ENCODE measurements at places on chromosomes 2 and 18.

DNA sequence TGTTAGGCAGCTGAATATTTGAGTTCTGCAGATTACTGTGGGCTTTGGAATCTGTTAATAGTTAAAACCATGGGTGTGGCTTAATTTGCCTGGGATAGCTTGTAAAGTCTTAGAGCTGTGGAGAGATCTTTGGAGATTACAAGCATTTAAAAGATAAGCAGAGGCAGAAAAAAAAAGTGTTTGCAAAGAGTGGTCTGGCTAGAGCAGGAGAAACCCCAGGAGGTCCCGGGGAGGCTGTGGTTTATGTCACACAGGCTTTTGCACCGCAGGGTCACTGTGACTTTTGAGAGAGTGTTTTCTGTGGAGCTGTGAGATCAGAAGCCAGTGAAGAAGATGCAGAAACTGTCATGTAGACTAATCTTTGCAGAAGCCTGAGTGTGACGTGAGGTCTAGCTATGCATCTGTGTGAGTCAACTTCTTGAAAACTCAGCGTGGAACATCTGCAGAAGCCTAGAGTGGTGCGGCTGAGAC, 49.0 kb downstream of the SETBP1 start:
- DNase-seq = no peak

GRCh38 chr2:217367464-217367863, 507.6 kb upstream of the TNP1 start:
- peak; percentile 53 for DNase-seq

- no peak for DNase-seq
Observed at GRCh38 chr2:202317080-202317857, 51.7 kb downstream of the NOP58 start.

DNA sequence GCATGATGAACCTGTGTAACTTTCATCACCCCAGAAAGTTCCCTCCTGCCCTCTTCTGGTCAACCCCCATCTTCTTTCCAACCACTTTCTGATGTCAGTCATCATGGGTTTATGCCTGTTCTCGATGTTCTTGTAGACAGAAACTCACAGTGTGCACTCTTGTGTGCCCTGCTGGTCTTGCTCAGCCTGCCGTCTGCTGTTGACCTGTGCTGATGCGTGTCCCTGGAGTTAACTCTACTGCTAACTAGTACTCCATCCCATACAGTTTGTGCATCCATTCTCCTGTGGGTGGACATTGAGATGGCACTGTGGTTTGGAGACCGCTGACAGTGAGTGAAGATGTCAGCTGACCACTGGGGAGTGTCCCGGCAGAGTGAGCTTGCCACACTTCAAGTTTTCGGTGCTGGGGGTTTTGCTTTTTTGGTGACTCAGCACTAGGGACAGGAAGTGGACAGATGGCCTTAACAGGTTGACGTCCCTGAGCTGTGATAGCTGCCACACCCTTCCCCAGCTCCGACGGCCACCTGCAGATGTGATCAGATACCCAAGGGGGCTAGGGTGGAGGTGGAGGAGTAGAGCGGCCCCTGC, 14.8 kb downstream of the KLHL29 start:
- no peak for DNase-seq

GRCh38 chr2:203789618-203790017, 78.0 kb upstream of the CTLA4 start:
- peak; percentile 84 for DNase-seq

GRCh38 chr2:175154661-175155082, 13.3 kb downstream of the ATF2 start:
- DNase-seq = peak; percentile 10

DNA sequence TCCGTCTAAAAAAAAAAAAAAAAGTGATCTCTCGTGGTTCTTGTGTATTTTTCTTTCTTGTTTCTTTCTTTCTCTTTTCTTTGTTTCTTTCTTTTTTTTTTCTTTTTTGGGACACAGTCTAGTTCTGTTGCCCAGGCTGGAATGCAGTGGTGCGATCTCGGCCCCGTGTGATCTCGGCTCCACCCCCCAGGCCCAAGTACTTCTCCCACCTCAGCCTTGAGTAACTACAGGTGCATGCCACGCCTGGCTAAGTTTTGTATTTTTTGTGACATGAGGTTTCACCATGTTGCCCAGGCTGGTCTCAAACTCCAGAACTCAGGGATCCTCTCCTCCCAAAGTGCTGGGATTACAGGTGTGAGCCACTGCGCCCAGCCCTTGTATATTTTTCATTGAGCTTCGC, 91.4 kb downstream of the TMEM237 start:
- DNase-seq = no peak

Data from osteoblast (primary cell).